Upper lobe of left lung (tissue), 6 donors: ENCODE measurements at places on chromosomes 2 and 18. TPM values are rescaled to one million over a fixed set of nuclear protein-coding genes. Genes with fewer than 3 reads are reported as not detected.

Gene DDX1
- total RNA-seq: 40.9 TPM

DNA sequence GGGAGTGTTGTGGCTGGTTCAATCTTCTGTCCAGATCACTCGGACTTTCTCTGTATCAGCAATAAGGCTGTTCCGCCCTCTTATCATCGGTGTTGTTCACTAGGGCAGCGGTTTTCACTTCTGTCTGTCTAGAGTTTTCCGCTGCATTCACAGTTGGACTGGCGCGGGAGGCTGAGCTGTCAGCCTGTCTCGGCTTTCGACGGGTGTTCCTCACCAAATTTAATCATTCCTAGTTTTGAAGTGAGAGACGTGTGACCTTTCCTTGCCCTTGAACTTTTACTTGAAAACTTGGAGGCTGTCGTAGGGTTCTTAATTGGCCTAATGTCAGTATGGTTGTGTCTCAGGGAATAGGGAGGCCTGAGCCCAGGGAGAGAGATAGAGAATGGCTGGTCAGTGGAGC lies 108.3 kb downstream of the NFATC1 start:
- no peaks in the 10 kb centered on the region for H3K36me3 ChIP-seq
- no peaks in the 10 kb centered on the region for H3K27me3 ChIP-seq
- H3K27ac ChIP-seq: no peak overlapping the region
- H3K4me1 ChIP-seq: peaks cover 31% of the 10 kb centered on the region
- no peak for DNase-seq

Gene RNF181
- total RNA-seq: 104 TPM

DNA sequence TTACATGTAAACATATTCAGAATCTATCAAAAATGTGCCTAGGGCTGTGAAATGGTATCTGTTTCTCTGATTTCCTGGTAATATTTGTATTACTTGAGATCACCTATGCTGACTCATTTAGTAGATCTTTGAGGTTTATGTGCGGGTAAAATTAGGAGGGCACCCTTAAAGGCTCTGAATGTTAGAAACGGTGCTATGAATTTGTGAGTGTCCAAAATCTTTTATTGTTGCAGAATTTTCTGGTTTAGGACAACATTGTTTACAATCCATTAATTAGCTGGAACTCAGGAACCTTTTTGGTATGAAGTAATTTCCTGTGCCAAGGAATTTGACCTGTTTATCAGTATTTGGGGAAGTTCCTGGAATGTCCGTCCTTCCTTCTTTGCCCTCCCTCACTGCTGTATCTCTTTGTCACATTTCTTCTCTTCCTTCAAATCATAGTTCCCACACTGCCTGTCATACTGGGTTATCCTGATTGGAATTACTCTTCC lies 130.5 kb downstream of the TANC1 start:
- peaks cover 33% of the 10 kb centered on the region for H3K4me1 ChIP-seq
- no peak overlapping the region for H3K4me3 ChIP-seq
- H3K36me3 ChIP-seq: no peaks in the 10 kb centered on the region
- no peaks in the 10 kb centered on the region for H3K27me3 ChIP-seq
- peak overlapping the region; percentile 32 for H3K27ac ChIP-seq

DNA sequence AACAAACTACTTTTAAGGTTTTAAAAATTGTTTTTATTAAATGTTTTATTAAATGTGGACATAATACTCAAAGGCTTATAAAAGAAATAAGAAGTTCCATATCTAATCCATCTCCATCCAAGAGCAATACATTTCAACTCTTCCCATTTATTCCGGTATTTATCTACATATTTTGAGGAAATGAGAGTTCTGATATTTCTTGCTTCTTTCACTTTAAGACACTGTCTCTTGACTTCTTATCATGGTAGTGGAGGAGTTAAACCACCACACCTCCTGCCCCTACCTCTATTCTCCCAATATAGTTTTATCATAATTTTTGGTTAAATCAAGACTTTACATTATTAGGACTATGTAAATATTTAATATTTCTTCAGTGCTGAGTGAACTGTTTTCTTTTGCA lies 40.7 kb downstream of the TTR start:
- no peaks in the 10 kb centered on the region for H3K36me3 ChIP-seq
- DNase-seq: no peak
- no peaks in the 10 kb centered on the region for H3K27me3 ChIP-seq
- H3K27ac ChIP-seq: no peak overlapping the region

DNA sequence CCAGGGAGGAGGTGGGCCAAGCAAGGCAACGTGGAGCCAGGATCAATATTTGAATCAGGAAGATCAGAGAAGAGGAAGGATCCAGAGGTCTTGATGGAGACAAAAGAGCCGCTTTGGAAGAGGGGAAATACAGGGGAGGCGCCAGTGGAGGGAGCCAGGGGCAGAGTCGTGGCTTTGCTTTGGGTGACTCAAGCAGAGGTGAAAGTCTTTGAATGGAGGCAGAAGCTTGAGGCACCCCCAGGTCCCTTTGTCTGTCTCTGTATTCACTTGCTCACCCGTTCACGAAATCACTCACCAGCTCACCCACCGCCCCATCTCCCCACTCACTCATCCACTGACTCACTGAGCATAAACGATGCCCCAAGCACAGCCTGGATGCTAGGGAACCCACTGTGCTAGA lies 134.1 kb downstream of the ACOXL start:
- H3K36me3 ChIP-seq: no peaks in the 10 kb centered on the region
- no peak overlapping the region for H3K27ac ChIP-seq
- H3K4me1 ChIP-seq: no peaks in the 10 kb centered on the region
- H3K27me3 ChIP-seq: no peaks in the 10 kb centered on the region

Gene FAM110C
- 6.7 TPM for total RNA-seq

GRCh38 chr18:61831071-61831470 lies 61.7 kb downstream of the RNF152 start:
- H3K4me3 ChIP-seq: no peak overlapping the region
- no peaks in the 10 kb centered on the region for H3K36me3 ChIP-seq
- peaks cover 24% of the 10 kb centered on the region for H3K4me1 ChIP-seq
- H3K27me3 ChIP-seq: no peaks in the 10 kb centered on the region

- H3K4me3 ChIP-seq: no peak overlapping the region
- H3K27ac ChIP-seq: no peak overlapping the region
- peaks cover 6% of the 10 kb centered on the region for H3K4me1 ChIP-seq
- H3K27me3 ChIP-seq: no peaks in the 10 kb centered on the region
These were observed 57.4 kb downstream of the KIDINS220 start for GRCh38 chr2:8779795-8780671.

GRCh38 chr18:48193521-48194492 lies 215.4 kb downstream of the ZBTB7C start:
- no peaks in the 10 kb centered on the region for H3K36me3 ChIP-seq
- no peak for DNase-seq
- H3K27ac ChIP-seq: no peak overlapping the region

Gene TDRD15
- not detected for total RNA-seq

Gene NAB1
- total RNA-seq: 53.5 TPM
